Nucleus accumbens (tissue), 56 donors: ENCODE measurements at places on chromosomes 16 and 17.

GRCh38 chr17:10295728-10296343 lies 77.0 kb downstream of the MYH13 start:
- DNase-seq, result no peak

DNA sequence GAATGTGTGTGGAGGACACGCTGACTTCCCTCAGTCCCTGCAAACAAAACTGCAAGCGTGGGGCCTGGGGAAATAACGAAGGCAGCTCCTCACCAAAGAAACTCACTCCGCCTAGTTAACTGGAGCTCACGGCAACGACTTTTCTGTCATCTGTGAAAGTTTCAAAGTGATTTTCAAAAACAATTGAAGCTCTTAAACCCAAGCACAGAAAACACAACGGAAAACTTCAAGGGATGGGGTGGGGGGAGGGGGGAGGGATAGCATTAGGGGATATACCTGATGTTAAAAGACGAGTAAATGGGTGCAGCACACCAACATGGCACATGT lies 3.2 kb upstream of the GNG13 start:
- no peak for DNase-seq

DNA sequence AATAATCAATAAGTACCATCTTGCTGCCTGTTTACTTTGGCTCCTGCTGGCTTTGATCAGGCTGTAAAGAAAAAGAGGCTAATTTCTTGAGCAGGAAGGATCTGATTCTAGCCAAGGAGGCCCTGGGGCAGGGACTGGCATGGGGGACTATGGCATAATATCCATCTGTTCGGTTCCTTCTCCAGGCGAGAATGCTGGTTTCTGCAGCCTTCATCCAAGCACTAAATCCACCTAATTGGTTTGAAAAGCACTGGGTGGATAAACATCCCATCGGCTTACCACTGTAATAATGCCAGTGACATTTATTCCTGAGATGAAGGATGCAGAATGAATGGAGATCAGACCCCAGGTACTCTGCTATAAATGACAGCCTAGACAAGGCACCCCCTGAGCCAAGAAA lies 180.0 kb upstream of the ASIC2 start:
- no peak for DNase-seq

- no peak for DNase-seq
These were observed 414.4 kb downstream of the WWOX start for GRCh38 chr16:78513838-78514237.

GRCh38 chr17:37417852-37418251 lies 11.2 kb downstream of the TADA2A start:
- DNase-seq, result no peak

DNA sequence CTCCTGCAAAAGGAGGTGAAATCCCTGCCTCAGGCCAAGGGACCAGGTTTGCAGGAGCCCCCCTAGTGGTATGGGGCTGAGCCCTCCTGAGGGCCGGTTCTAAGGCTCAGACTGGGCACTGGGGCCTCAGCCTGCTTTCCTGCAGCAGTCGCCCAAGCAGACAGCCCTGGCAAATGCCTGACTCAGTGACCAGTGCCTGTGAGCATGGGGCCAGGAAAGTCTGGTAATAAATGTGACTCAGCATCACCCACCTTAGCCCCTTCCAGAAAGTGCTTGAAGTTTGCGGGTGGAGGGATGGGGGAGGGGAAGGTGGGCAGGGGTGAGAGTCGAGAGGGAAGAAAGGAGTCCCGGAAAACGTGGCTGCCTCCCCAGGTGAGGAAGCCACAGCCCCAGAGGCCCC lies 2.1 kb downstream of the MC1R start:
- DNase-seq, result no peak

DNA sequence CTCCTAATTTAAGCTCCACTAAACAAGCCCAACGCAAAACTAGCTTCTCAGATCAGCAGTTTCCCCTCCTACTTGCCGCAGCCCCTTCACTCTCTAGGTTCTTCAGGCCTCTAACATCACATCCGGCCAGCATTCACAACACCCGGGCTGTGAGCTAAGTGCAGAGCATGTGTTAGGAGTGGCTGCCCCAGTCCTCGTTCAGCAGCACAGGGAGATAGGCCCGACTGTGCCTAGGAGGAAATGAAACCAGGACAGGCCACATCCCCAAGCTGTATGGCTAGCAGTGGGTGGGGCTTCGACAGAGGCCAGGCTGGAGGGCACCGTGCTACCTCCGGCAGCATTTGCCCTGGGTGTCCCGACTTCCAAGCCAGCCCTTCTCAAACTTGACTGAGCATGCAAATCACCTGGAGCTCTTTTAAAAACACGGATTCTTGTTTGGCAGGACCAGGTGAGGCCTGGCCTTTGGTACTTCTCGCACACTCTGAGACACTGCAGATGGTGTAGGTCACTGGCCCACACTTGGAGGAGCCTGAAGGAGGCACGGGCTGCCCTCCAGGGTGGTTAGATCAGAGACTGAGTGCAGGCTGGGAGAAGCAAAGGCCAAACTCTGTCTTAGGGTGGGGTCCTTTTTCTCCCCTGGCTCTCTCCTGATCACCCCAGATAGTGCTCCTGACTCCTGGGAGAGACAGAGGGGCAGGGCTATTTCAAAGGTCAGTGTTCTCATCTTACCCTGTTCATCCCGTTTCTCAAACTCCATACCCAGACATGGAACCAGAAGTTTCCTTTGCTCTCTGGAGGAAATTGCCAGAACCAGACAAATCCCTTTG lies 202.0 kb downstream of the C16orf78 start:
- no peak for DNase-seq

GRCh38 chr16:89449726-89450335 lies 40.5 kb downstream of the ANKRD11 start:
- no peak for DNase-seq

- DNase-seq, result no peak
These were observed 28.4 kb upstream of the HLF start for GRCh38 chr17:55236316-55236715.

GRCh38 chr16:4709481-4709880 lies 16.1 kb downstream of the NUDT16L1 start:
- no peak for DNase-seq

DNA sequence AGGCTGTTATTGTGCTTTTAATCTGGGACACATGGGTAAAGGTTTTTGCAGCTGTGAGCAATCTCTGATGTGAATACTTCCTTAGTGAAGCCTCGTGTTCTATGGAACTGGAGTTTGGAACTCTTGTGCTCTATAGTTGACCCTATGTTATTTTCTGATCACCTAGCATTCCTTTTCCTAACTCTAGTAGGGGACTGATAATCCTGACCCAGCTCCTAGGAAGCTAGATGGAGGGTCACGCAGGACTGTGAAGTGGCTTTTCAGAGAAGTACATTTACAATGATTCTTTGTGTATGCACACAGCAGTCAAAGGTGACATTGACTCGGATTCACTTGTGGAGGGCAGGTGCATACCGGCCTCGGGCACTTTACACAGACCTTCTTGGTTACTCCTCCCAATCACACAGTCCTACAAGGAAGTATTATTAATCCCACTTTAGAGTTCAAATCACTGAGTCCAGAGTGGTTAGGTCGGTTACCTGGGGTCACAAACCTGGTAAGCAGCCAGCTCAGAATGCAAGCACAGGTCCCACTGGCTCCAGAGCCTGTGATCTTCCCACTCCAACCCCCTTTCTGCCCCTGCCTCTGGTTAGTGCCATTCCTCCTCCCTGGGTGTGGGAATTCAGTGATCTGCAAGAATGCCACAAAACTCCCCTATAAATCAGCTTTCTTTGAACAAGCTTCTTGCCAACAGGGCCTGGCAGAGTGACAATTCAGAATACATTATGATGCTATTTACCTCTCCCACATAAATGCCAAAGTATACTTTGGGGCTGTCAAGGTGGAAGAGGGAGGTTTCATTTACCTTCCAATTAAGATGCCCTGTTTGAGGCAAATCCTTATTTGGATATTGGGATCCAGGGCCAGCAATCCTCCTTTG lies 7.1 kb downstream of the CHD9NB start:
- no peak for DNase-seq

- DNase-seq, result no peak
These were observed 631 bp downstream of the TBL3 start for GRCh38 chr16:1972490-1972877.

GRCh38 chr17:65155622-65156021 lies 18.5 kb downstream of the RGS9 start:
- DNase-seq, result no peak

DNA sequence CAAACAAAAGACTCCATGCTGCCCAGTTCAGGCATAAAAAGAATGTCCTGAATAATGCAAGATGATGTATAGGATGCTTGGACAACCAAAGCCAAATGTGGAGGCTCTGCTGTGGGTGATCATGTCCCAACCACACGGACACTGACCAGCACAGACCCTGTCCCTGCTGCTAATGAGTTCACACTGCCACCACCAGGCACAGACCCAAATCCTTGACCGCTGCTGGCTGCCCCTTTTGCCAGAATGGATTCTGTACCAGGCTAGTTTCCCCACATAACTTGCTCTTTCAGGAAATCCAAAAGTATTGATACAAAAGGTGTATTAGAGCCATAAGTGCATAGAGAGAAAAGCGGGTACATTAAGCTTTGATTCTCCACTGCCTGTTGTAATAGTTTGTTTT lies 60.9 kb downstream of the XYLT1 start:
- DNase-seq, result peak; percentile 39

GRCh38 chr16:53071748-53072301 lies 17.0 kb downstream of the CHD9 start:
- peak; percentile 36 for DNase-seq

GRCh38 chr17:19305761-19306159 lies 56.8 kb downstream of the B9D1 start:
- DNase-seq, result no peak

GRCh38 chr16:53156516-53156915 lies 101.7 kb downstream of the CHD9 start:
- no peak for DNase-seq

DNA sequence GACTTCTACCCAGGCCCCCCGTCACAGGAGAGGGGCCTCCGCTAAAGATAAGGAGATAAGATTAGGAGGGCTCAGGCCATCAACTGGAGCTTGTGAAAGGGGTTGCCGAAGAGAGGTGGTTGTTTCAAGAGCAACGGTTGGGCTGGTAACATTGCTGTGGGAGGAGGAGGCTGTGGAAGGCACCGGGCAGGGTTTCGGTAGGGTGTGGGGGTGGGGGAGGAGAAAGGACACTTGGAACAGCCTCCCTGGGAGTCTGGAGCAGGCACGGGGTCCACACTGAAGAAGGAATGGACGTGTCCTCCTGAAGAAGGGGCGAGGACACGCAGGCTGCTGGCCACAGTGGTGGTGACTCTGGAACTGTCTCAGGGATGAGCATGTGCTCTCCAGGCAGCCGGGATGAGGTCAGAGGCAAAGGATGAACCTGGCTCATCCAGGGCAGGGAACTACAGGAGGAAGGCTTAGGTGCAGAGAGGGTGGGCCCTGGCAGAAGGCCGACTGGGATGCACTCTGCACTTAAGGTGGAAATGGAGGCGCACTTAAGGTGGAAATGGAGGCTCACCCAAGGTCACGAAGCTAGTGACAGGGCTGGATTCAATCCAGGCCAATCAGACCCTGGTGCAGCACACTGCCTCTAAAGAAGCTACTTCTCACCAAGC lies 1.2 kb upstream of the EPX start:
- DNase-seq, result no peak

DNA sequence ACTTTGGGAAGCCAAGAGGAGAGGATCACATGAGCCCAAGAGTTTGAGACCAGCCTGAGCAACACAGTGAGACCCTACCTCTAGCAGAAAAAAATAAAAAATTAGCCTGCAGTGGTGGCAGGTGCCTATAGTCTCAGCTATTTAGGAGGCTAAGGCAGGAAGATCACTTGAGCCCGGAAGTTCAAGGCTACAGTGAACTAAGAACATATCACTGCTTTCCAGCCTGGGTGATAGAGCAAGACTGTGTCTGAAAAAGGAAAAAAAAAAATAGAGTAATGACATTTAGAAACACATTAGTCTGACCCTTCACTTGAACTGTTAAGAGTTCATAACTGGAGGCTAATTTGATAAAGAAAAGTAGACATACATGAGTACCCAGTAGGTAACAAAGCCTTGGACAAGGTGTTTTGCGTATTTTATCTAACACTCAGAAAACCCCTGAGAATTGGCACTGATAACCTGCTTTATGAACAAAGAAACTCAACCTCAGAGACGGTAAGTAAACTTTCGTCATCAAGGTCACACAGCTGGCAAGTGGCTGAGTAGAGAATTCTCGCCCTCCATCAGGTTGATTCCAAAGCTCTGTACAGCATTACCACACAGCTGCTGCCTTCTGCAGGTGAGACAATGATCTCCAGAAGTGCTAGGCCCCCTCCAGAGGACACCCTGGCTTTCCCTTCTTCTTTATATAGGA lies 101.1 kb downstream of the SMG6 start:
- no peak for DNase-seq

DNA sequence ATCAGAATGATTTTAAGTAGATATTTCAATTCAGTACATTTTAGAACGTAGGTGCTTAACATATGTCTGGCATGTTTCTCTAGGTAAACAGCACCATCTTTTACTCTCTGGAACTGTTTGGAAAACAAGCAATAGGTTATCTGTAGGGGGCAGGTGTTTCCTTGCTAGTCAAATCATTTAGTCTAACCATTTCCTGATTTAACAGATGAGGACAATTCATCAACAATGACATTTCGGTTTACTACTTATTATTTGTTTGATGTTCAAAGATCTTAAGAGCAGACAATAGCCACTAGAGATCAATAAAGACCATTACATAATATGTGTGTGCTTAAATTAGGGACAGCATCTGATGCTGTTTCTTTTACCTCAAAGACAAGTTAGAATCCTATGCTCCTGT lies 173.1 kb downstream of the CEP112 start:
- DNase-seq, result no peak

- DNase-seq, result no peak
These were observed 899 bp downstream of the ACE start for GRCh38 chr17:63477480-63478440.

DNA sequence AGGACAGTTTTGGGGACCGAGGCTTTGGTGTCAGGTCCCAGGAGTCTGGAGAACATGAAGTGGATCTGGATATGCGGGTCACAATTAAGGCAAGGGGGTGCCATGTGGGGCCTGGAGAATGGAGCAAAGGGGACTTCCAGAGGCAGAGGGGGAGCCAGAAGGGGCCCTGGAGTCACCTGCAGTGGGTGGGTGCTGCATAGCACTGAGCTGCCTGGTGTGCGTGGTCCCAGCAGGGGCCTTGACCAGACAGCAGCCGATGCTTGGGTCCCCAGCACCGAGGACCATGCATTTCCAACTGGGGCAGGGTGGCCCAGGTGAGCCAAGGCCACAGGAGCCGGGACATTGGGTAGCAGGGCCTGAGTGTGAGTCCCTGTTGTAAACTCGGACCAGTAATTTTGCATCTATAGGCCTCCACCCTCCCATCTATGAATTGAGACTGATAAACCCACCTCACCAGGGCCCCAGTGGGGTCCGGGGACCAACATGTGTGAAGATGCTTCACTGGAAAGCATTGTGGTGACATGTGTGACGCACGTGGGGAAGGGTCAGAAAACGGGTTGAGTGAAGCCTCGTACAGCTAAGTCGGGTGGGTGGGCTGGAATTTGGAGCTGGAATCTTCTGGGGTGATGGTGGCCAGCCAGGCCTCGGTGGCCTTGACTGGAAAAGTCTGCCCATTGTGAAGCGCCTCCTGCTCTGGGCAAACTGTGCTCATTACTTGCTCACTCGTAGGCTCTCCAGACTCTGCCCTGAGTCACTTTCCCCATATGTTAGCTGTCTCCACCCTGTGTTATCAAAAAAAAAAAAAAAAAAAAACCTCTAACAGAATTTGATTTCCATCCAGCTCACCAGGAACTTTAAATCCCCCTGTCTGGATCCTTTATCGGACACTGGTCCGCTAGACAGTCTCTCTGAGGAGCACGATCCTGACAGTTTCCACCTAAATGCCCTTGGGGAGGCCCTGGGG lies 90.5 kb upstream of the ZNF469 start:
- no peak for DNase-seq
